Fibroblast of skin of right quadriceps (primary cell): ENCODE measurements at places on chromosomes 1 and 21.
A peak's percentile ranks its signal among the peaks of the same experiment; 100 is the strongest.

DNA sequence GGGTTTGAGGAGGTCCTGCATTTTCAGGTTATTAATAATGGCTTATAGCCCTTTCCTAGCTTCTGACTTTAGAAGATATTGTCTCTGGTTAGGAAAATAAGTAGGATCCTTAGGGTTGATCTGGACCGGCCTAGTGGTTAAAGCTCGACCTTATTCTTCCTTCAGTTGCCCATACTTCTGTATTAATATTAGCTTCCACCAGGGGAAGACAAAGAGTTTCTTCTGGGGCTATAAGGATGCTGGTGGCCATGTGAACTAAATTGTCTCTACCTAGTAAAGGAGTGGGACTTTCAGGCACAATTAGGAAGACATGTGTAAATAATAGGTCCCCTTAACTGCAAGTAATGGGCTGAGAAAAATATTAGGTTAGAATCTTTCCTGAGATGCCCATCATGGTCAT is 20.6 kb upstream of the FCGR2A start:
- no peak for DNase-seq

- DNase-seq = no peak
Measured at GRCh38 chr21:32523463-32523862, 61.9 kb downstream of the TCP10L start.

GRCh38 chr21:37916310-37917051 is at the start of gene KCNJ6:
Gene KCNJ6, minus strand, starts transcription at chr21:37916457. Its CDS starts 75,775 bp downstream, at chr21:37840682.
- DNase-seq = peak; percentile 51

DNA sequence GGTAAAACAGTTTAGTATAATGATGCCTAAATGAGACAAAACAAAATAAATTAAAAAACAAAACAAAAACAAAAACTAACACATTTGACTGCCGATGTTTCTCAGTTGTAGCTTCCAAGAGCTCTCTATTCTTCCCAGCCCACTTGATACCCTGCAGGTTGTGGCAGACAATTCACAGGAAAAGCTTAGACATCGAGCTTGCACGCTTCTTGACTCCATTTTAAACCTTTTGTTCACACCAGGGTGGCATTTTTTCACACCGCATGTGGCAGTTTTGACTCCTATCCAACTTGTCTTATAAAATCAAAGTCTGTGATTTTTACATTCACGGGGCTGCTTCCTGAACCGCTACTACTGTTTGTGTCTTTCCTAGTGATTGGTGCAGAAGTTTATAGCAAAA is 575.9 kb downstream of the USP25 start:
- no peak for DNase-seq

DNA sequence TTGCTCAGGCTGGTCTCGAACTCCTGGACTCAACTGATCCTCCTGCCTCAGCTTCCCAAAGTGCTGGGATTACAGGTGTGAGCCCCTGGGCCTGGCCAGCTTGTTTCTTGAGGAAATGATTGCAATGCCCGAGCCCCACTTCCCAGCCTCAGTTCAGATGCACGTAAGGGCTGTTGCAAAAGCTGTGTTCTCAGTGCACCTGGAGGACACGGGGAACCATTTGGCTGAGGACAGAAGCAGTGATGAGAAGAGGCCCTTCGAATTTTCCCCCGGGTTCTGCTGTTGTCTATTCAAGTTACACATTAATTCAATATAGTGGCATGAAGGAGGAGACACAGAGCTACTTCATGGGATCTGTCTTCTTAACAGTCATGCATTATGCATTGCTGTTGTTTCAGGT is 78.8 kb upstream of the WDR26 start:
- DNase-seq = no peak

DNA sequence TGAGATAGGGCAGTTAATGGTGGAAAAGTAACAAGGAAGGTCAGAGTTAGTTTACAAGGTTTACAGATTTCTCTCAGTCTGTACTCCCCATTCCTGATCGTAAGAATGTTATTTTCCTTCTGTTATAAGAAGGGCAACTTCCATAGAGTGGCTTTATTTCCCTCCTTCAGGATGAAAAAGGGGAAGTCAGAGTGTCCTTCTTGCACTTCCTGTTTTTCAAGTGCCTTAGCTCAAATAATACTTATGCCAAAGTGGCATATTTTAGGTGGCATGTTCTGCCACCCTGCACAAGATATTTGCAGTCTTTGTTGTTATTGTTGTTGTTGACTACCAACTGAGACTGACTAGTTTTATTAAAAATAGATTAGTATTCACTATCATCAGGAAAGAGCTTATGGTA is 730.7 kb upstream of the ADGRL4 start:
- DNase-seq = no peak
